ENCODE measurements at places on chromosomes 6 and 20.

DNA sequence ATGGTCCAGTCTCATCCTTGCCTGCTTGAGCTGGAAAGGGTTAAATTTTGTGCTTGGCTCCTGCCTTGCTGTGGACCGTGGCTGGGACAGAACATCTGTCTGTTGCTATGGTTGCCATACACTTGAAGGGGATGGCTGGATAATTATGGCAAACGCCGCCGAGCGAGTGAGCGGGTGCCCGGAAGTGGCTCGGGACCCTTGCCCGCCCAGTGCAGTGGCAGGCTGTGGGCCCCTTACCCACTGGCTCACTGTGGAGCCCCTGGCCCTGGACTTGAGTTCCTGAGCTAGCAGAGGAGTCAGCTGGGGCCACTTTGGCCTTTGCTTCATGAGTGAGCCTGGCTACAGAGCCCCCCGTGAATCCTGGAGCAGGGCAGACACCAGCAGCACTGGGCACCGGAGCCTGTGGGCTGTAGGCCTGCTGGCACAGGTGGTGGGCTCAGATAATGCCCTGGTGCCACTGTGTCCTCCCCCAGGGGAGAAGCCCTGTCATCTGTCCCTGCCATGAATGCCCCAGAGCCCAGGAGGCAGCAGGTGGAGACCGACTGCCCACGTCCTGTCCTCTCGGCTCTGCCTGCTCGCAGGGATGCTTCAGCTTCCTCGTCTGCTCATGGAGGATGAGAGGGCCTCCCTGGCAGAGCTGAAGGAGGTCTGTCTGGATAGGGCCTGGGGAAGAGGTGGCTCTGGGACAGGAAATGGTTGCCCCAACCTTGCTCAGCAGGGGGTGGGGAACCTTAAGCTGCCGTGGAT lies 25.5 kb upstream of the NOL4L start:
- no peak overlapping the region for H3K27ac ChIP-seq
- no peak overlapping the region for H3K4me3 ChIP-seq
- no peaks in the 10 kb centered on the region for H3K36me3 ChIP-seq
- H3K27me3 ChIP-seq = no peaks in the 10 kb centered on the region
- DNase-seq = no peak

DNA sequence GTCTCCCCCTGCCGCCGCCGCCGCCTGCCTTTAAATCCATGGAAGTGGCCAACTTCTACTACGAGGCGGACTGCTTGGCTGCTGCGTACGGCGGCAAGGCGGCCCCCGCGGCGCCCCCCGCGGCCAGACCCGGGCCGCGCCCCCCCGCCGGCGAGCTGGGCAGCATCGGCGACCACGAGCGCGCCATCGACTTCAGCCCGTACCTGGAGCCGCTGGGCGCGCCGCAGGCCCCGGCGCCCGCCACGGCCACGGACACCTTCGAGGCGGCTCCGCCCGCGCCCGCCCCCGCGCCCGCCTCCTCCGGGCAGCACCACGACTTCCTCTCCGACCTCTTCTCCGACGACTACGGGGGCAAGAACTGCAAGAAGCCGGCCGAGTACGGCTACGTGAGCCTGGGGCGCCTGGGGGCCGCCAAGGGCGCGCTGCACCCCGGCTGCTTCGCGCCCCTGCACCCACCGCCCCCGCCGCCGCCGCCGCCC lies 474 bp downstream of the CEBPB start:
- DNase-seq = no peak
- H3K27me3 ChIP-seq = no peaks in the 10 kb centered on the region
- peaks cover 38% of the 10 kb centered on the region for H3K4me1 ChIP-seq
- H3K27ac ChIP-seq = peak overlapping the region; percentile 99
- H3K4me3 ChIP-seq = peak overlapping the region; percentile 79

GRCh38 chr20:6355754-6356451 lies 233.1 kb upstream of the FERMT1 start:
- no peak overlapping the region for H3K4me3 ChIP-seq
- no peak for DNase-seq
- H3K27ac ChIP-seq = no peak overlapping the region
- H3K36me3 ChIP-seq = no peaks in the 10 kb centered on the region

GRCh38 chr6:72825315-72825911 lies 203.5 kb downstream of the KCNQ5 start:
- no peak overlapping the region for H3K4me3 ChIP-seq
- H3K4me1 ChIP-seq = no peaks in the 10 kb centered on the region
- H3K27me3 ChIP-seq = no peaks in the 10 kb centered on the region
- H3K27ac ChIP-seq = no peak overlapping the region
- no peak for DNase-seq

GRCh38 chr6:52331793-52332457 lies 30.0 kb upstream of the PAQR8 start:
- H3K4me1 ChIP-seq = no peaks in the 10 kb centered on the region
- no peak overlapping the region for H3K4me3 ChIP-seq
- no peak overlapping the region for H3K27ac ChIP-seq
- H3K27me3 ChIP-seq = no peaks in the 10 kb centered on the region

GRCh38 chr6:70668499-70668812 lies 773 bp downstream of the SMAP1 start:
- DNase-seq = no peak
- peaks cover 9% of the 10 kb centered on the region for H3K4me1 ChIP-seq
- peak overlapping the region; percentile 90 for H3K4me3 ChIP-seq
- peak overlapping the region; percentile 76 for H3K27ac ChIP-seq
- H3K27me3 ChIP-seq = no peaks in the 10 kb centered on the region
- H3K36me3 ChIP-seq = no peaks in the 10 kb centered on the region

DNA sequence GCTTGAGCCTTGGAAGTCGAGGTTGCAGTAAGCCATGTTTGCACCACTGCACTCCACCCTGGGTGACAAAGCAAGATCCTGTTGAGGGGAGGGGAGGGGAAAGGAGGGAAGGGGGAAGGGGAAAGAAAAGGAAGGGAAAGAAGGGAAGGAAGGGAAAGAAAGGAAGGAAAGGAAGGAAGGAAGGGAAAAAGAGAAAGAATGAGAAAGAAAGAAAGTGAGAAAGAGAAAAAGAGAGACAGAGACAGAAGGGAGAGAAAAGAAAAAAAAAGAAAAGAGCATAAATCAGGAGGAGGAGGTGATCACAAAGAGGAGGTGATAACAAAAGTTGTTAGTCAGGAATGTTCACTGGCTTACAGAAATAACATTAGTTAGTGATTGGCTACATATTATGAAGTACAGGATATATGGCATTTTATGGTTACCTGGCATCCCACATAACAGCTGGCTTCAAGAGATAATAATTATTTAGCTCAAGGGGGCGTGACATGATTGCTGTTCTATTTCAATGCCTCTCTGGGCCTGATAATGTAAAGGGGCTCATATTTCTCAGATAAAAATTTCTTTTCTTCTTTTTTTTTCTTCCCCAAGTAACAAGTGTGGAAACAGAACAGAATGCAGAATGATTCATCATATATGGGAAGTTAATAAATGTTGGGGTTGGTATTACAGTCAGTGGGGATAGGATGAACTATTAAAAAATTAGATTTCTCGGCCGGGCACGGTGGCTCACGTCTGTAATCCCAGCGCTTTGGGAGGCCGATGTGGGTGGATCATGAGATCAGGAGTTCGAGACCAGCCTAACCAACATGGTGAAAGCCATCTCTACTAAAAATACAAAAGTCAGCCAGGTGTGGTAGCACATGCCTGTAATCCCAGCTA lies 27.1 kb downstream of the SAMHD1 start:
- H3K27me3 ChIP-seq = no peaks in the 10 kb centered on the region
- no peak overlapping the region for H3K27ac ChIP-seq
- H3K36me3 ChIP-seq = peaks cover 55% of the 10 kb centered on the region
- H3K4me1 ChIP-seq = no peaks in the 10 kb centered on the region

GRCh38 chr6:142343938-142344337 lies 42.1 kb downstream of the ADGRG6 start:
- H3K36me3 ChIP-seq = no peaks in the 10 kb centered on the region
- H3K27ac ChIP-seq = no peak overlapping the region
- H3K4me1 ChIP-seq = no peaks in the 10 kb centered on the region
- no peaks in the 10 kb centered on the region for H3K27me3 ChIP-seq
- H3K4me3 ChIP-seq = no peak overlapping the region

GRCh38 chr6:142518126-142518525 lies 216.3 kb downstream of the ADGRG6 start:
- H3K36me3 ChIP-seq = no peaks in the 10 kb centered on the region
- no peaks in the 10 kb centered on the region for H3K27me3 ChIP-seq
- H3K27ac ChIP-seq = no peak overlapping the region

- DNase-seq = no peak
- peaks cover 44% of the 10 kb centered on the region for H3K36me3 ChIP-seq
- H3K27ac ChIP-seq = no peak overlapping the region
- no peak overlapping the region for H3K4me3 ChIP-seq
Measured at GRCh38 chr6:110214338-110214737, 34.1 kb downstream of the CDC40 start.

DNA sequence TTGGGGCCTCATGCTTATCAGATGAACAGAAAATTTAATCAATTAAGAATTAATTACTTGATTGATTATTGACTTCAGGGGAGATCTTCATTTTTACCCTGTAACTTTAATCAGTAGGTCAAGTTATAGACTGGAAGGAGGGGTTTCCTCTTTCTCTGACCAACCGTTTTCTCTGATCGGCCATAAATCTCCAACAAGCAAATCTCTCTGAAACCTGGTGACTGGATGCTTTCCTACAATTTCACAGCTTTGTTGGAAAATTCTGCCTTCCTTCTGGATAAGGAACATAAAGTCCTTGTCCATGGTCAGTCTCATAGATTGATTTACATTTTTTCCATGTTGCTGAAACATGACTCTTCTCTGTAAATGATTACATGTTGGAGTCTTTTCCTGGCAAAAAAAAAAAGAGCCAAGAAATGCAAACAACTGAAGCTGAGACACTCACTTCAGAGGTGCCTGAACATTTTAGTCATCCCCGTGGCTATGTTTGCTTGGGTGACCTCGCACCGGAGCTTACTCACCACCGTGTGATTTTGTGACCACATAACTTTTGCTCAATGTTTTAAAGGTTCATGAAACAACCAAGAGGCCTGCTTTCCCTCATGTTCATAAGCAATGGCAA lies 31.0 kb downstream of the IRF4 start:
- no peak for DNase-seq
- no peak overlapping the region for H3K27ac ChIP-seq
- H3K4me1 ChIP-seq = no peaks in the 10 kb centered on the region
- no peaks in the 10 kb centered on the region for H3K36me3 ChIP-seq
- no peak overlapping the region for H3K4me3 ChIP-seq
- H3K27me3 ChIP-seq = no peaks in the 10 kb centered on the region

DNA sequence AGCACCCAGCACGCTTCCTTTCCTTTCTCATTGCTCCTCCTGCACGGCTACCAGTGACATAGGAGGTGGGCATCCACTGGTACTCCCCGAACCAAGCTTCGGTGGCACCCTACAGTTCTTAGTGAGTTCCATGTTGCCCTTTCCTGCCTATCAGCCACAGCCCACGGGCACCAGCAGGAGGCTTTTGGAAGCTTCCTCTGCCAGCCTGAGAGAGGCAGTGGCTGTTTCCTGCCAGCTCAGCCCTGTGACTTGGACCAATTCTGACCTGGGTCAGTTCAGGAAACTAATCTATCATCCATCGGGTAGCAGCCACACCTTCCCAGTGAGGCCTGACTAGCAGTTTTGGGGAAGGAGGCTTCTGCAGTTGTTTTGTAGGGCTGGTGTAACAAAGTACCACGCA lies 176.4 kb upstream of the UST start:
- no peaks in the 10 kb centered on the region for H3K27me3 ChIP-seq
- H3K4me1 ChIP-seq = peaks cover 10% of the 10 kb centered on the region

GRCh38 chr6:138507977-138508675 lies 8.8 kb upstream of the NHSL1 start:
- no peak for DNase-seq
- no peaks in the 10 kb centered on the region for H3K27me3 ChIP-seq
- H3K4me1 ChIP-seq = no peaks in the 10 kb centered on the region

DNA sequence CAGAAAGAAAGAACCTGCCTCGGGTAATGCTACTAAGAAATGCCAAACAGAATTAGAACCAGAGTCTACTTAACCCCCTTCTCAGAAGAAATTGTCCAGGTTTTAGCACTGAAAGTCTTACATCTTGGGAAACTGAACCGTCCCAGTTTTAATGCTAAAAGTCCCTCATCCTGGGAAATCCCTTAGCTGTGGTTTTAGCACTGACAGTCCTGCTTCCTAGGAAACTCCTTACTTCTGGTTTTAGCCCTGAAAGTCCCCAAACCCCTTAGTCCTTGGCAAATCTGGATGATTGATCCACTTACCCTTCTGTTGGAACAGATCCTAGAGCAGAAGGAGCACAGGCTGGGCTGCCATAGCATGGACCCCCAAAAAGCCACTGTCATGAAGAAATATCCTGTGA lies 4.8 kb upstream of the TMEM14A start:
- no peaks in the 10 kb centered on the region for H3K27me3 ChIP-seq
- no peak for DNase-seq
- H3K4me1 ChIP-seq = peaks cover 8% of the 10 kb centered on the region
- H3K36me3 ChIP-seq = no peaks in the 10 kb centered on the region
- H3K4me3 ChIP-seq = no peak overlapping the region
- H3K27ac ChIP-seq = no peak overlapping the region

DNA sequence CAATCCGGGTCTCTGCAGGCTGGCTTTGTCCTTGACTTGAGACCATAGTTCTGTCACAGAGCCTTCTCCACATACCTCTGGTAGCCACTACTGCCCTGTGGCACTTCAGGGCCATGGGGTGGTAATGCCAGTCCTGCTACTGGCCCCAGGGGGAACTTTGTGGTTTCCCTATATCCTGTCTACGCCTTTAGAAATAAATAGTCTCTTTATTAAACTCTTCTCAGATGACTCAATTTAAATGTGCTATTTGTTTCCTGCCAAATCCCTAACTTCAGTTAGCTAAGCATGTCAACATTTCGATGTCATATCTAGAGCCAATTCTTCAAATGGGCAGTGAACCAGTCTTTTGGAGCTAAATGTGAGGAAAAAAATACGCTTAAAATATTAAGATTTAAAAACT lies 60.1 kb downstream of the SEL1L2 start:
- no peak overlapping the region for H3K27ac ChIP-seq
- H3K4me3 ChIP-seq = no peak overlapping the region
- no peak for DNase-seq
- H3K4me1 ChIP-seq = no peaks in the 10 kb centered on the region
- H3K27me3 ChIP-seq = no peaks in the 10 kb centered on the region

DNA sequence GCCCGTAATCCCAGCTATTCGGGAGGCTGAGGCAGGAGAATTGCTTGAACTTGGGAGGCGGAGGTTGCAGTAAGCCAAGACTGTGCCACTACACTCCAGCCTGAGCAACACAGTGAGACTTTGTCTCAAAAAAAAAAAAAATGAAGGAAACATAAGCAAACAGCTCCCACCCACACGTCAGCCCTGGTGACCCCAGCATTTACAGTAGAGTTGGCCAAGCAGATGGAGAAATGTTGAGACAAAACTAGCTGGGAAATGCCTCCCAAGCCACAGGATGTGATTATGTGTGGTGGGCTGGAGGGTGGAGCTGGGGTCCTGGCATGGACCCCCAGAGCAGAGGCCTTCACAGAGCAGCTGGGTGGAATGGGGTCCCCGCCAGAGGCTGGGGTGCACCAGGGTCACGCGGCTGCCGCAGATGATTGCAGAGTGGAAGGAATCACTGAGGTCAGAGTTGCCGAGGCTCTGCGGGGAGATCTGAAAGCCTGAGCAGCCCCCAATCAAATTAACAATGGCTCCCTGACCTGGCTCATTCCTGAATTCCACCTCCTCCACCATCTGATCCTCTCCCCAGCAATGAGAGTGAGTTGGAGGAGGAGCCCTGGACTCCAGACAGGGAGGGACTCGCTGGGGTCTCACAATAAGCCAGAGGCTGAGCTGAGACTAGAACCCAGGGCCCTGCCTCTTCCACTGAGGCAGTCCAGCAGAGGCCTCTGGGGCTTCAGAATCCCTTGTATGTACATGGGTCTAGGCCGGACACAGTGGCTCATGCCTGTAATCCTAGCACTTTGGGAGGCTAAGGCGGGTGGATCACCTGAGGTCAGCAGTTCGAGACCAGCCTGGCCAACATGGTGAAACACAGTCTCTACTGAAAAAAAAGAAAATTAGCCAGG lies 34.7 kb upstream of the TGM2 start:
- H3K36me3 ChIP-seq = no peaks in the 10 kb centered on the region
- no peak for DNase-seq
- H3K27me3 ChIP-seq = no peaks in the 10 kb centered on the region
- H3K27ac ChIP-seq = no peak overlapping the region
